ENCODE measurements at places on chromosomes 2 and 18.
A peak's percentile ranks its signal among the peaks of the same experiment; 100 is the strongest.

- ATAC-seq = no peak
Observed at GRCh38 chr18:45284174-45284573, 331.1 kb upstream of the SLC14A2 start.

- no peak for ATAC-seq
Observed at GRCh38 chr2:141482697-141483096, 648.1 kb downstream of the LRP1B start.

GRCh38 chr2:111227716-111228141, 107.0 kb downstream of the BCL2L11 start:
- ATAC-seq = no peak

DNA sequence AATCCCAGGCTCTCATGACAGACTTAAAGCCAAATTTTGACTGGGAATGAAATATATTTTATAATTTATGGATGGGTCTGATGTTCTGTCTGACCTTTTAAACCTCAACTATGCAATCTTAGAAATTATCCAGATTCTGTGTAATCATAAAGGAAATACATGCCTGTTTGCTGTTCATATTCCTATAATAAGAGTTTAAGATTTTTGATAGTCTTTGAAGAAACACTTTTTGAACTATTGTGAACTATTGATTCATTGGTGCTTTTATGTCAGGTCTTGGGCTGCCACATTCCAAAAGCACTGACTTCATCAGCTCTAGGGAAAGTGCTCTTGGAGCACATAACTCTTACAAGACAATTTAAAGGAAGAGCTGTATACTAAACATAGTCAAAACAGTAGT, 64.2 kb downstream of the CCDC150 start:
- ATAC-seq = no peak

DNA sequence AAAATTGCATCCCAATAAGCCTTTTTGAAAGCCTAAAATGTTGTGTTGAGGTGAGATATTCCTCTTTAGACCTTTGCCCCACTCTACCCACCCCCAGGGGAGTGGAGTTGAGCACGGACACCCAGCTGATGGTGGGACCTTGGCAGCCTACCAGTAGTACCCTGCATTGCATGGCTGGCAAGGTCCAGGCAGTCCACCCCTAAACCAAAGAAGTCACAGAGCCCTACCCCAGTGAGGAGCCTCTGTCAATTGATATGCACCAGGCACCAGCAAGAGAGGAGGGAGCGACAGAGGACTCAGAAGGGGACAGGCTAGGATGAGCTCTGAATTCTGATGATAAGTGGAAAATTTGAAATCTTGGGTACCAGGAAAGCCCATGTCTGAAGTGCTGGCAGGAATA, 38.6 kb downstream of the MARCO start:
- no peak for ATAC-seq

- ATAC-seq = no peak
Observed at GRCh38 chr2:85748985-85749875, 4.6 kb upstream of the ATOH8 start.

DNA sequence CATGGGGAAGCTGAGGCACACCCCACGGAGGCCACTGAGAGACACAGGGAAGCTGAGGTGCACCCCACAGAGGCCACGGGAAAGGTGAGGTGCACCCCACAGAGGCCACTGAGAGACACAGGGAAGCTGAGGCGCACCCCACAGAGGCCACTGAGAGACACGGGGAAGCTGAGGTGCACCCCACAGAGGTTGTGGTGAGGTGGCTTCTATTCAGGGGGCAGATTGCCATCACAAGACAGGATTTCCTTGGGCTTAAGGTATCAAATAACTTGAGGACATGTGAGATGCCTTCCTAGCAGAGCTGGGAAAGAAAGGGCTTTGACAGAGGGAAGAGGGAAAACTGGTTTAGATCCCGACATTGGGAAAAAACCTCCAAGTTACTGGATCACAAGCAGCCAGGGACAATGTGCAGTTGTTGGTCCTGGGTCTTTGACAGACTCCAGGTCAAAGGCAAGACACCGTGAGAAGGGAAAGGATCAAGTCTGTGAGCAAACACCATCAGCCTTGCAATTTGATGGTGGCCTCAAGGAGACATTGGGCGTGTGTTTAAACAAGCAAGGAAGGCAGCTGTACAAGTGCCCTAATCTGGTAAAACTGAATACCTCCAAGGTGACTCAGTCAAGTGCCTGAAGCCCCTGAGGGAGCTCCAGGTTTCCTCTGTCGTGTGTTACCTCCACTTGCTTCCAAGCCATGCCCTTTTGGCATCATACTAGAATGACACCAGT, 133.2 kb upstream of the EPAS1 start:
- ATAC-seq = no peak

- no peak for ATAC-seq
Observed at GRCh38 chr2:83970217-83970929, 488.7 kb downstream of the SUCLG1 start.

DNA sequence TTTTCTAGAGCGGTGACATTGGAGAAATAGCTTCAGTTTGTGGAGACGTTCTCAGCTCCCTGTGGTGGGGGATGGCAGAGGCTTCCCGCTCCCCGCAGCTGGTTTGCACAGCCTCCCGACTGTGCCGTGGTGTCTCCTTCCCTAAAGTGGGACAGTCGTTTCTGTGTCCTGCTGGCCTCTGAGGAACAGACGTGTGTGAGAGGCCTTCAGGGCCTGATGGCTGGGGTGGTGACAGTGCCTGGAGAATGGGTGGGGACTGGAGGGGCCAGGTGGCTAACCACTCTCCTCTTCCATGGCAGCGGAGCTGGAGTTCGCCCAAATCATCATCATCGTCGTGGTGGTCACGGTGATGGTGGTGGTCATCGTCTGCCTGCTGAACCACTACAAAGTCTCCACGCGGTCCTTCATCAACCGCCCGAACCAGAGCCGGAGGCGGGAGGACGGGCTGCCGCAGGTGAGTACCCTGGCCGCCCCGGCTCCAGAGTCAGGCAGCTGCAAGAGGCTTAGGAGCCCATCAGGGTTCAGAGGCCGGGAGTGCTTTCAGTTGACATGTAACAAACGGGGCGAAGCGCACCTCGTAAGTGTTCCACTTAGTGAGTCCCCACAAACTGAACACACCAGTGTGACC, 105.4 kb downstream of the FAM210A start:
- no peak for ATAC-seq

- no peak for ATAC-seq
Observed at GRCh38 chr2:151478011-151478410, 68.3 kb downstream of the RIF1 start.

GRCh38 chr18:79485788-79486355, 90.1 kb downstream of the NFATC1 start:
- no peak for ATAC-seq

DNA sequence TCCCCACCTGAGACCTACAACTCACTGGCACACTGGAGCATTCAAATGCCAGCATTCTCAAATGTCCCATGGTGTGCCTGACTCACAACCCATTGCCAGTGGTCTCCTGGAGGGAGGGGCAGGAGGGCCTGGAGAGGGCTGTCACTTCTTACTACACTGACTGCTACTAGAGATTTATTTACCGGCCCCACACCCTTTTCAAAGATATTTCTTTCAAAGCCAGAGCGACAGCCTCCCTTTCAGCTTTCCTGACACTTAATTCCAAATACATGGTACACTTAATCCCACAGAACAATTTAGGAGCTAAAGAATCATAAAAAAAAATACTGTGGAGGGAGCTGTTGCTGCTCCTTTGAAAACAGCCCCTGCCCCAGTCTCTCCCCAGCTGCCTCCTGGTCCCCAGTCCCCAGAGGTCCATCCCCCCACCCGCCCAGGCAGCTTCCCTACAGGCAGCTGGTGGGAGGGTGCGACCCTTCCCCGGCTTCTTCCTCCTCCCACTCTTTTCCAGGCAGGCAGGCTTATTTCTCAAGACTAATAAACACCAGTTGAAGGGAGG, 129.1 kb upstream of the SMAD2 start:
- no peak for ATAC-seq

DNA sequence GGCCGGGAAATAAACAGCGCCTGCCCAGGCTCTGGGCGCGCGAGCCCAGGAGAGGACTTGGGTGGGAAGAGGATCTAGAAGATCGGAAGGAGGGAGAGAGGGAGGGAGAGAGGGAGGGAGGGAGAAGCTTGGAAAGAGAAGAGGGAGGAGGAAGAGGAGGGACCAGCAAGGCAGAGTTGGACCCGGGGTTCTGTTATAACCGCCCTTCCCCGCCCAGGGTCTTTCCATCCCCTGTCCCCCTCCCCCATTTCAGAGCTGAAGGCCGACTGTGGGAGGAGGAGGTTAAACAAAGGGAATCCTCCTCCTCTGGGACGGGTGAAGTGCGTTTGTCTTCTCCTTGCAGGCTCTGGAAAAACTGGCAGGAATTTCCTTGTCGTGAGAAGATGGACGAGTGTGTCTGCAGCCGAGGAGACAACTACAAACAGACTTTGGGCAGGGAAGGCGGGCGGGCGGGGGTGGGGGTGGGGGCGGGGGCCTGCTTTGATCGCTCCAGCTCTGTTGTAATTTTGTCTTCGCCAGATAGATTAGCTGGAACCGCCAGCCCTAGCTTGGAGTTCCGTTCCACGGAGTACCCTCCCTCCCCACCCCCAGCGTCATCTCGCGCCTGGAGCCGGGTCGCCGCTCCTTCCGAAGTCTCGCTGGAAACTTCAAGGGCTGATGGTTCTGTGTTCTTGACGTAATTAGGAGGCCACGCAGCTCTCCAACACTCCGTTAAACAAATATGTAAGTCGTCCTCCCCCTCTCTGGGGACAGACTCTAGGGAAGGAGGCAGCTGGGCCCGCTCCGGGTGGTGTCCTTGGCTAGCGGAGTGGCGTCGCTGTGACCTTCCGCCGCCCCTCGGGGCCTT, 6.4 kb upstream of the SP9 start:
- no peak for ATAC-seq

DNA sequence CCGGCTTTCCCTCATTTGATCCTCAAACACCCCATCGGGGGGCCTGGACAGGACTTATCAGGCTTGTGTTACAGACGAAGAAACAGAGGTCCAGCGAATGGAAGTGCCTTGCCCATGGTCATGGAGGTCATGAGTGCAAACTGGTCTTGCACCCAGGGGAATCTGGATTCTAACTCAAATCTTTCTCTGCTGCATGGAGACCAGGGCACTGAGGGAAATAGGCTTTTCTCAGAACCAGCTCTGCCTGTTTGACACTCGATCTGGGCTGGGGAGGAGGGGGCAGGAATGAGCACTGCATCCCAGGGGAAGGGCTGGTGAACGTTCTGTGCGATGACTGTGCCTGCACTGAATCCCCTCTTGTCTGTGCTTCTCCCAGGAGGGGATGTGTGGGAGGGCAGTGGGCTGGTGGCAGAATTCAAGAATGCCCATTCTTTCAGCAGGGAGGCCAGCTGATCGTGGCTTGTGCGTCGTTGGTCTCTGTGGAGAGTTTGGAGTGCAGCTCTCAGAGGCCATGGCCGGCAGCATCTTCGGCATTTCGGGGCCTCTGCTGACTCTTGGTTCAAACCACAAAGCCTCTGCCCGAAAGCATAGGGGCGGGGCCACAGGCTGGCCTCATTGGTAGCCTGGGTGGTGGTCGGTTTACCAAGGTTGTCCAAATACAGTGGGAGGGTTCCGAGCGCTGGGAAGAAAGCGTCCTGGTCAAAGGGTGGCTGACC, 171.6 kb downstream of the DDX1 start:
- ATAC-seq = no peak

DNA sequence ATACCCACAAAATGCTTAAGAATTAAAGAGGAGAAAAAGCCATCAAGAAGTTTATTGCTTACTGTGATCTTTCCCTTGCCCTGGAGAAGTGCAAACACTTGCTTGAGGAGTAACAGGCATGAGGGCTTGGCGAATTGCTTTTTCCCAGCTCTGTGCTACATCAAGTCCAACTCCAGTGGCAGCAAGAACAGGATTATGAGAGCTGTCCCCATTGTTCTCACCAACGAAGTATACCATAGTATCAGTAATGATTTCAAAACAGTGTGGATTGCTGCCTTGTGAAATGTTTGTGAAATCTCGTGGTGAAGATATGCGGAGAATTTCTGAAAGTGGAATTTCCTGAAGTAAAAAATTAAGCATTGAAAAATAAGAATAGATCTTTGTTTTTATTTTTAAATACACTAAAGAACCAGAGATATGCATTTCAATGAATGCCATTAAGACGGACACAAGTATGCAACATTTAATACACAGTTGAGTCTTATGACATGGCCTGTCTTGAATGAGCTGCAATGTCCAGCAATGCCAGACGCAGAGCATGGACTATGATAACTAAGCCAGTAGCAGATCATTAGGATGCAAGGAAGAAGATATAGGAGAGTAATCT, 43.0 kb downstream of the NDUFAF7 start:
- no peak for ATAC-seq

DNA sequence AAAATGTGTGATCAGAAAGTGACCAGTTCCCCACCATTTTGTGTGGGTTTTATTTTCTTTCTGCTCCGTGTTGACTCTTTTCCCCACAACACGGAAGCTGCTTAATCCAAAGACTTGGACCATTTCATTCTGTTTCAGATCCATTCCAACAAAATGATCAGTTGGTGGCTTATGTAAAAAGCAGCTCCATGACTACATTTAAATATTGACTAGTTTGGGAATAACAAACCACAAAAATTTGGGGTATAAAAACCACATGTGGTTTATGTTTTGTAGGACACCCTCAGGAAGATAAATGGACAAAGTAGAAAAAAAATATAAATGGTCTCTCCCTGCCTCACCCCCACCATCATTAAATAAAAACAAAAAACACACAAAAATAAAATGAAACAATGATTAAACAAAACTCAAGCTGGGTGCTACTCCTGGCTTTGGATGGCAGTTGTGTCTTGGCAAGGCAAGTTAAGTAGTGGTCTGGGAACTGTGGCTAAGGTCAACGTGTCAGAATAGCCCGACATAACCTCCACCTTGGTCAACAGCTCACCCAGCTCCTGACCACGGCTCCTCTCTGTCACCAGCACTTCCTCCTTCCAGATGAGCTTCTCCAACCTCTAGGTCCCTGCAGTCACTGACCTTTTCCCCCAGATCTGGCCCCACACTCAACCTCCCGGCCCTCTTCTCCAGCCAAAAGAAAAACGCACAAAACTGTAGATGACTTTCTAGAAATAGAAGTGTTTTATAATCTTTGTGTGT, 12.8 kb upstream of the WIPF1 start:
- no peak for ATAC-seq

- no peak for ATAC-seq
Observed at GRCh38 chr2:27296481-27296880, 11.8 kb downstream of the UCN start.

- ATAC-seq = no peak
Observed at GRCh38 chr18:36658611-36659010, 170.2 kb downstream of the TPGS2 start.

DNA sequence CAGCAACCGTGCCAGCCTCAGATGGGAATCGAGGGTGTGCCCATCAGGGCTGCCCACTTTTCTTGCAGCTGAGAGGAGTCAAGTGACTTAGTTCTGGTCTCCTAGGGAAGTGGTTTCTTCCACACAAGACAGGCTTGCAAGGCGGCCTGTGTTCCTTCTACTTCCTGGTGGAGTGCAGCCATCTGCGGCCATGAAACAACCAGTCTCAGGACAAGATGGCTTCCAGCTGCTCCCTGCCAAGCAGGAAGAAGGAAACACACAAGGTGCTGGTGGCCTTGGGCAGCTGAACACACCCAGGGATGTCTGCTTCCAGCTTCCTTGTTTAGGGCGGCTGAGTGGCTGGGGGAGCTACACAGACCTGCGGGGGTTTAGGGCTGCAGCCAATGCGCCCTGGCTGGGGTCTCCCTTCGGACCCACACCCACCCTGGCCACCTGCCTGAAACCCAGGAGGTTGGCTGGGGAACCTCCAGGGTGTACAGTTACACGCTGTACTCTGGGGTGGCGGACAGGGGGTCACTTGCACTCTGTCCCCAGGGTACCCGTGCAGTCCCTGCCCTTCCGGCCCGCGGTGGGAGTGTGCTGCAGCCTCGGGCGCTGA, 34.7 kb downstream of the PTPN18 start:
- ATAC-seq = peak; percentile 59
